ENCODE measurements at places on chromosomes 5 and 9.

DNA sequence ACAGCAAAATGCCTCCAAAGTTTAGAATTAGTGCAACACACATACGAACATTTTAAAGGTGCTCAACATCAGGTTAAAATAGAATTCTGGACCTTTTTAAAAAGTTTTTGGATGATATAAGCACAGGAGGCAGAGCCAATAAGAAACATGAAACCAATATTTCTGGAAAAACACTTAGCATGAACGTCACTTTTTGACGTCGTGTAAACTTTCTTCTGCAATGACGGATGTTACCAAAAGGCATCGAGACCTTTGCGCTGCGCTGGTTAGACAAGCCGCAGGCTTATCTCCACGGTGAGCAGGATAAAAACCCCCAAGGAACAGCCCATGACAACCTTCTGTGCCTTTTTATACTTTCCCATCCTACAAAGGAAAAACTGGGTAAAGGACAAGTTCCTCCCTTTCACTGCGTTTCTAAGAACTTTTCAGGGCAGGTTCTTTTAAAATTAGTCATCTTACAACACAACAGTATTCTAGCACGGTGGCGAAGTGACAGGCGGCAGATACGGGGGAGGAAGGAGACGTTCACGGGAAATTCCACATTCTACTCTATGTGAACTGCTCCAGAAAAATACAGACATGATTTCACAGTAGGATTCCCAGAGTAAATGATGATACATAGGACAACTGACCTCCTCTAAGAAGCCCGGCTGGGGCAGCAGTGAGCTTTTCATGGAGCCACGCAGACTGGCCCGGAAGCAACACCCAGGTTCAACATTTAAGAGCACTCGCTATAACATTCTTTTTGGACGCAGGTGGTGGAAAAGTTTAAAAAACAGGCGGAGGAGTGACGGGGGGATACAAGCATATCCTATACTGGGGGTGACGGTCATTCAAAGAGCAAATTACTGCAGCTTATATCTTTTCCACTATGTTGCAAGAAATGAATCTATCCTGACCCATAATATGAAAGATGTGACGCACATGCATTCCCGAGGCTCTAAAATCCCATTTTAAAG, 52.4 kb downstream of the USP20 start:
- peak; percentile 88 for DNase-seq

- no peak for DNase-seq
Measured at GRCh38 chr5:173858021-173858669, 30.0 kb upstream of the CPEB4 start.

- no peak for DNase-seq
Measured at GRCh38 chr5:3287516-3287915, 308.1 kb upstream of the IRX1 start.

DNA sequence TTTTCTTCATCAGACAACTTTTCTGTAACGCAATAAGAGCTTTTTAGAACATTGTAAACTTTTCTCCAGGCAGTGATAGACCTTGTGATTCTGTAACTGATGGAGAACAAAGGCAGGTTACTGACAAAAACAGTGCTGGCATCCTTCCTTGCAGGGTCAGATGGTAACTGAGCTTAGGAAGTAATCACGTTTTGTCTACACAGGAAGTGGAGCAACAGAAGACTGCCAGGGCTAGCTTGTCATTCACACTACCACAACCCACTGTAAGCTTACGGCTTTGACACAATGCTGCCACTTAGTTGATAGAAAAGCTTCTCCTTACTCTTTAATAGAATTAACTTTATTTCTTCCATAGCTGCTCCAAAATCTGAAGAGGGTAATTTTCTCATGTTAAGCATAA, 46.8 kb downstream of the FBN2 start:
- DNase-seq = no peak

DNA sequence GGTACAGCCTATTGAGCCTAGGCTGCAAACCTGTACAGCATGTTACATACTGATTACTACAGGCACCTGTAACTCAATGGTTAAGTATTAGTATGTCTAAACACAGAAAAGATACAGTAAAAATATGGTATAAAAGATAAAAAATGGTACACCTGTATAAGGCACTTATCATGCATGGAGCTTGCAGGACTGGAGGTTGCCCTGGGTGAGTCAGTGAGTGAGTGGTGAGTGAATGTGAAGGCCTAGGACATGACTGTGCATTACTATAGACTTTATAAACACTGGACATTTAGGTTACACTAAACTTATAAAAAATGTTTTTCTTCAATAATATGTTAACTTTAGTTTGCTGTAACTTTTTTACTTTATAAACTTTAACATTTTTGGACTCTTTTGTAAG, 171.3 kb downstream of the SLC28A3 start:
- DNase-seq = no peak

DNA sequence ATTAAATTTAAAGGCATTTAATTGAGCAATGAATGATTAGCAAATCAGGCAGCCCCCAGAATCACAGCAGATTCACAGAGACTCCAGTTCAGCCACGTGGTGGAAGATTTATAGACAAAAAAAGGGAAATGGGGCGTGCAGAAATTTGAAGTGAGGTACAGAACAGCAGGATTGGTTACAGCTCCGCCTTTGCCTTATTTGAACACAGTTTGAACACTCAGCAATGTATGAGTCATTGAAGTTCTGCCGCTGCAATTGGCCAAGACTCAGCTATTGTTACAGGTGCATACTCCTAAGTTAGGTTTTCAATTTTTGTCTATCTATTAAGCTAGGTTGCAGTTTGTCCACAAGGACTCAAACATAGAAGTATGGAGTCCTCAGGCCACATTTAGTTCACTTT, 157.7 kb upstream of the SLC12A2 start:
- DNase-seq = no peak

DNA sequence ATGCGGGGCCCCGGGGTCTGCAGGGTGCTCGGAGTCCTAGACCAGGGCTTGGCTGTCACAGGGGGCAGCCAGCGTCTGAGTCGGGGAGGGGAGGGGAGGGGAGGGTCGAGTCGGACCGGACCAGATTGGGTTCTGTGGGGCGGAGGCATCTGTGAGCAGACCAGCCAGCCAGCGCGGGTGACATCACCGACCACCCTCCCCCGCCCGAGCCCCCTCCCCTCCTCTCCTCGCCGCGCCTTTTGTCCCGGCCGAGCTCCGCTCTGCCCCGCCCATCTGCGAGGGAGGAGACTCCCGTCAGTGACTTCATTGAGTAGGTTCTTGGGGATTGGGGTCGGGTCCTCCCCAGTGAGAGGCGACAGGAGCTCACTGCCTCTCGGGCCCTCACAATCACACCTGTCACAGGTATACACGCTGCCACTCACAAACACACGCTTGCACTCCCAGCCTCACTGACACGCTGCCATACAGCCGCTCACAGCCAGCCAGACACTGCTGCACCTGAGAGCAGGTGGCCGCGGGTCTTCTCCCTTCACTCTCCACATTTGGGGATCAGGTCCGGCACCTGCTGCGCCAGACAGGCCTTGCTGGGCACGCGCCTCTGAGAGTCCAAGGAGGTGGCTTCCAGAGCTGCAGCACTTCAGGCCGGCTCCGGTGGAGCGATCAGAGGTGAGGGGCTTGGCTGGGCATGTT, 546 bp downstream of the DNAJB5 start:
- DNase-seq = peak; percentile 48

DNA sequence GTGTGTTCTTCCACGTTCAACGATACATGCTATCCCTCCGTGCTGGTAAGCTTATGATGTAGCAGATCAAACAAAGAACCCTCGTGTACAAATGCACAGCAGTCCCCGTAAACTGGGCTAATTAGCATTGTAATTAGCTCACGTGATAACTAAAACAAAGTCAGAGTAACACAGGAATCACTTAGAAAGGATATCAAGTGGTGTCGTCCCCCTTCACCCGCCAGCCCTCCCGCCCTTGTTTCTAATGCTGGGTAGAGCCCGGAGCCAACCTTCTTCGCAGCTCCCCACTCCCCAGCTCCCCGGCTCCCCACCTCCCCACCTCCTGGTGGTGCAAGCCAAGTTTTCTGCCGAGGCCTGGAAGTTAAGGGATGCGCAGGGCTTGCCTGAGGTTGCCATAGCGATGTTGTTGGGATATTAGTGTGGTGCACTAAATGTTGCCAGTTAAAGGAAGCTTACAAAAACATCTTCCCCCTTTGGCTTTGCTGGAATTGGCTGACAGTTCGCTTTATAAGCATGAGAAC, 357.9 kb upstream of the CCNH start:
- DNase-seq = no peak

DNA sequence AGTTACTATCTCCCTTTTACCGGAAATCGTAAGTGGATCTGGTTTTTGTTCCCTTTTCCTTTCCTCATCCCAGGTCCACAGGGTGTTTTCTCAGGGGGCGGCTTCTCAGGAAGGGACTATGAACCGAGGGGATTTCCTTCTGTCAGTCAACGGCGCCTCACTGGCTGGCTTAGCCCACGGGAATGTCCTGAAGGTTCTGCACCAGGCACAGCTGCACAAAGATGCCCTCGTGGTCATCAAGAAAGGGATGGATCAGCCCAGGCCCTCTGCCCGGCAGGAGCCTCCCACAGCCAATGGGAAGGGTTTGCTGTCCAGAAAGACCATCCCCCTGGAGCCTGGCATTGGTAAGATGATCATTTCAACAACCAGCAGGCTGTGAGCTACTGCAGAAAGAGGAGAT, 75.8 kb downstream of the GOLPH3 start:
- no peak for DNase-seq

GRCh38 chr5:112784726-112785125, 47.0 kb downstream of the APC start:
- no peak for DNase-seq

DNA sequence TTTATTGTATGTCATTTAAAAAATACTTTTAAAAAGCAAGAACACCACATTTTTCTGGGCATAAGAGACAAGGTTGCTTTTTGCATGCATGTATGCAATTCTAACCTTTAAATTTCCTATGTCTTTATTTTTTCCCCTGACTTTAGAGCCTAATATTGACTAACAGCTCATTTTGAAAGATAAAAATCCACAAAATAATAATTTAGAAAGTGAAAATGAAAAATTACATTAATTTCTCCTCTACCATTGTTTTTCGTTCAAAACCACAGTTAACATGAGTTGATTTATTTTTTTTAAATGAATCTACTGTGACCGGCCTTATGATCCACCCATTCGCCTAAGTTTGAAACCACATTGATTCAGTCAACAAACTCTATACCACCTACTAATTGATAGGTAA, 137.5 kb upstream of the CDKN2B start:
- DNase-seq = no peak
